ENCODE measurements at places on chromosomes 5 and 9.

GRCh38 chr9:74753650-74754049 is 134.1 kb downstream of the TRPM6 start:
- DNase-seq = no peak

DNA sequence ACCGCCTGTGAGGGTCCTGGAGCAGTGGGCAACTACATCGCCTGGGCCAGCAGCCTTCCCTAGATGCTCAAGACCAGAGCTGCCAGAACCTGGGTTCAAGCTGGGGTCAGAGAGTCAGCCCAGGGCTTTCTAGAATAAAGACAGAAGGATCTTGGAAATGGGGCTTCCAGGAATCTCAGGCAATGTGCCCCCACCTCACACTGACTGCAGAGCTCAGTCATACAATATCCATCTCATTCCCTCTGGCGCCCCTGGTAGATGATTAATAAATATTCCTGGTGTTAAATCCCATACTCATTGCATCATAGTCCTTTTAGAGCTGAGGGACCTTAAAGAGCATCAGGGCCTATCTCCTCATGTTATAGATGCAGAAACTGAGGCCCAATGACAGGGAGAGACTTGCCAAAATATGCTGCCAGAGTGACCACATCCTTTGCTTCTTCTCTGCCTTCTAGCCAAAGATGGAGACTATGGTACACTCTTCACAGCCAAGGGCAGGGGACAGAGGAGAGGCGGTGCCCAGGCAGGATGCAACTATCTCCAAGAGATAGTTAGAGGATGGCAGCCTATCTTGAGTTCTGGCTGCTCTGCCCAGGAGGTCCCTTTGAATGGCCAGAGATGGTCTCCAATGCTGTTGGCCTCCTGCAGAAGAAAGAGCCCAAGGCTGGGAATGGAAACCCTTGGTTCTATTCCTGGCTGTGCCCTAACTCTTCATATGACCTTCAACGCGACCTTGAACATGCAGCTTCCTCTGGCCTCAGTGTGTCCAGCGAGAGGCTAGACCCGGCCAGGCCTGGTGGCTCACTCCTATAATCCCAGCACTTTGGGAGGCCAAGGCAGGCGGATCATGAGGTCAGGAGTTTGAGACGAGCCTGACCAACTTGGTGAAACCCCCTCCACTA is 36.2 kb upstream of the IL17B start:
- DNase-seq = no peak

DNA sequence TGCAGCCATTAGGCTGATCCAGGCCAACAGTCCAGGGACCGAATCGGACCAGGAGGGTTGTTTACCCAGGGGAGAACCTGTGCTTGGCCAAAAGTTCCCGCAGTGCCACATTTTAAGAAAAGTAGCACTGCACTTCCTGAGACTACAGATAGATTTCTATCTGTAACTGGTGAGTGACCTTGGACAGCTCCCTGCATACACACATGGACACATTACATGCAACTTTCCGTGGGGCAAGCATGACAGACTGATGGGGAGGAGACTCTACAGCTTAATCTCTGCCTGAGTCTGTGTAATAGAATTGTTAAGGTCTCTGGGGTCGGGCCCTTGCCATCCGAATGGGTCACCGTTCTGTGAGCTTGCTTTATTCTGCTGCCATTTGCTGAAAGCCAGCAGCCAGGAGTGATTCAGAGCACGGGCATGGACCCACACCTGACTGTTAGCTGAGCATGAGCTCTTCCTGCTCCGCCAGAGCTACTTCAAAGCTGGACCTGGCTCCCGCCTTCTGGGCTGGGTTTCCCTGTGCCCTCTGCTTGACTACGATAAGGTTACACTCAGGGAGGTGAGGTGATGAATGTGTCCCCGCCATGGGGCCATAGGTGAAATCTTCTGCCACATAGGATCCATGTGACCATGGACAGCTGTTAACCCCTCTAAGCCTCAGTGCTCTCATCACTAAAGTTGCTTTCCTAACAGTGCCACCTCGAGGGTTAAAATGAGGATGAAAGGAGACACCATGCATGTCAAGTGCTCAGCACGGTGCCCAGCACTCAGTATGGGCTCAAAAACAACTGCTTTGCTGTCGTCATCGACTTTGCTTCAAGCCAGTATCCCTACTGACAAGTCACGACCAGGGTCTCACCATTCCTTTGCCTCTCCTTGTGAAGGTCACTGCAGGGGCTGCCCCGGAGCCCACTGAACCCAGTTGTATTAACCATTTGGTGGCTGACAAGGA is 200.0 kb downstream of the MELK start:
- DNase-seq = no peak

GRCh38 chr5:59128646-59129290 is 545.9 kb downstream of the RAB3C start:
- no peak for DNase-seq

- no peak for DNase-seq
Measured at GRCh38 chr9:108972186-108972585, 38.0 kb downstream of the ABITRAM start.

GRCh38 chr5:16392718-16393117 is 72.9 kb downstream of the ZNF622 start:
- DNase-seq = no peak

GRCh38 chr9:5848372-5848882 is 15.5 kb upstream of the ERMP1 start:
- no peak for DNase-seq

GRCh38 chr5:102528600-102528999 is 29.8 kb upstream of the SLCO6A1 start:
- no peak for DNase-seq

DNA sequence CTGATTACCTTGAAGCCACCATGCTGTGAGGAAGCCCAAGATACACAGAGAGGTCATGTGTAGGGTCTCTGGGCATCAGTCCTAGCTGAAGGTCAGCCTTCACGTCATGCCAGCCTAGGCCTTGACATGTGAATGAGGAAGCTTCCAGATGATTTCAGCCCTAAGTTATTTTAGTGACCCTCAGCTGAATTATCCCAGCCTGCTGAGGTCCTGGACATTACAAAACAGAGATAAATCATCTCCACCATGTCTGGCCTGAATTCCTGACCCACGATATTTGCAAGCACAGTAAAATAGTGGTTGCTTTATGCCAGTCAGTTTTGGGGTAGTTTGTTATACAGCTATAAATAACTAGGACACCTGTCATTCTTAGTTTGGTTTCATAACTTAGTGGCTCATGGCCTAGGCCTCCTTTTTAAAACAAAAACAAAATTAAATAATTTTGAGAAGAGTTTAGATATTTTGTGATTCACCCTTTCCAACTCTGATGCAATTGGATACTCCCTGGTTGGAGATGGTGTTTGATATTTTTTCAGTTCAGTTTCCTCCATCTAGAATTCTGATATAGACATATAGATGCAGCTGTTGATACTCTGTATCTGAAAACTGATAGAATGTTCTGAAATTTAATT is 571.3 kb upstream of the CLINT1 start:
- no peak for DNase-seq

GRCh38 chr5:156655732-156656131 is 194.4 kb upstream of the PPP1R2B start:
- DNase-seq = no peak

DNA sequence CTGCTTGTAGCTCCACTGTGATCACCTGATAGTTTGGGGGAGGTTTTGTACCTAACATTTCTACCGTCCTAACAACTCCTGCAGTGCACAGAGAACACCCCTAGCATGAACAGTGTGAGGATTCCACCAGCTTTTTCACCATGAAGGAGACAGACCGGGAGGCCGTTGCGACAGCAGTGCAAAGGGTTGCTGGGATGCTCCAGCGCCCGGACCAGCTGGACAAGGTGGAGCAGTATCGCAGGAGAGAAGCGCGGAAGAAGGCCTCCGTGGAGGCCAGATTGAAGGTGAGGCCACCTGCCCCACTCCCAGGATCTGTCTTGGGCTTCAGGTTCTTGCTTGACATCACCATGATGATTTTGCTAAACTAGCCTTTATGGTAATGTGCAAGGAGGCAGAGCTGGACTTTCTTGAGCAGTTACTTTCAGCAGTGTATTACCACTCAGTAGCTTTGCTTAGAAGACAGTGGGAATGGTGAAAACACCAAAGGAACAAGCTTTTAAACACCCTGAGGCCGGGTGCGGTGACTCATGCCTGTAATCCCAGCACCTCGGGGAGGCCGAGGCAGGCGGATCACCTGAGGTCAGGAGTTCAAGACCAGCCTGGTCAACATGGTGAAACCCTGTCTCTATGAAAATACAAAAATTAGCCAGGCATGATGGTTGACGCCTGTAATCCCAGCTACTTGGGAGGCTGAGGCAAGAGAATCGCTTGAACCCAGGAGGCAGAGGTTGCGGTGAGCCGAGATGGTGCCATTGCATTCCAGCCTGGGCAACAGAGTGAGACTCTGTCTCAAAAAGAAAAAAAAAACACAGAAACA is 3.3 kb downstream of the EXOC3 start:
- no peak for DNase-seq

DNA sequence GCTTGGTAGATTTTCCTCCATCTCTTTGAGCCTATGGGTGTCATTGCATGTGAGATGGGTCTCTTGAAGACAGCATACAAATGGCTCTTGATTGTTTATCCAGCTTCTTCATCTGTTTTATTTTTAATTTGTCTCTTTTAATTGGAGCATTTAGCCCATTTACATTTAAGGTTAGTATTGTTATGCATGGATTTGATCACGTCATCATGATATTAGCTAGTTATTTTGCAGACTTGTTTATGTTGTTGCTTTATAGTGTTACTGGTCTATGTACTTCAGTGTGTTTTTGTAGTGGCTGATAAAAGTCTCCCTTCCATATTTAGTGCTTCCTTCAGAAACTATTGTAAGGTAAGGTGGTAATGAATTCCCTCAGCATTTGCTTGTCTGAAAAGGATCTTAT is 78.6 kb upstream of the RGMB start:
- no peak for DNase-seq

- DNase-seq = no peak
Measured at GRCh38 chr9:71891557-71892189, 19.3 kb downstream of the ABHD17B start.

DNA sequence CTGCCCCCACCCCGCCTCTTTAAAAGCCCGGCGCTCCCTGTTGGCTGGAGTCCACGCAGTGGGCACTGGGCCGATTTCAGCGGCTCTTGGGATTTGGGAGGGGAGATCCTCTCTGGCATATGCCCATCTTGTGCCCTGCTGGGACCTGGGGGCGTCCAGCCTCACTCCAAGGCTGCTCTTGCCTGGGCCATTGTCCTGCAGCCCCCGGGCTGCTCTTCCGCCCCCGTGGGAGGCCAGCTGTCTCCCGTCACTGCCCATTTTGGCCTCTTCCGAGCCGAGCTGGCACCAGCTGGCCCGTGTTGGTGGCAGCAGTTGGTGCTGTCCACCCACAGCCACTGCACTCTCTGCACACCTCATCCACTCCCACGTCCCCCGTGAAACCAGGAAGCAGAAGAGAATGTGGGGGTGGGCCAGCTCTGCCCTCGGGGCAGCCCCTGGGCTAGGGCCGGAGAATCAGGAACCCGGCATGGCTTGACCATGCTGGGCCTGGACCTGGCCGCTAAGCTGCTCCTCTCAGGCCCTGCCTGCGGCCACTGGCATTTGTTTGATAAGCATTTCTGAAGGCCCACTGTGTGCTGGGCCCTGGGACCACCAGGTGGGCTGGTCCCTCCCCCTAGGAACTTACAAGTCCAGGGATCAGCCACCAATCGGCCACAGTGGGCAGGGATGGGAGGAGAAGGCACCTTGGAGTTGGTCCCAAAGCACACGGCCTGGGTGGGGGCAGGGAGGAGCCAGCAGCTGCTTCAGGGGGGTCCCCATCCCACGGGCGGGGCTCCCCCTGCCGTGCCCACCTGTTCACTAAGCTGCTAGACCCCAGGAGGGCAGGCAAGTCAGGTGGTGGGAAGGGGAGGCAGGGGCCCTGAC is 2.2 kb downstream of the C8G start:
- no peak for DNase-seq

- DNase-seq = no peak
Measured at GRCh38 chr5:141734501-141735229, 52.6 kb upstream of the ARAP3 start.

DNA sequence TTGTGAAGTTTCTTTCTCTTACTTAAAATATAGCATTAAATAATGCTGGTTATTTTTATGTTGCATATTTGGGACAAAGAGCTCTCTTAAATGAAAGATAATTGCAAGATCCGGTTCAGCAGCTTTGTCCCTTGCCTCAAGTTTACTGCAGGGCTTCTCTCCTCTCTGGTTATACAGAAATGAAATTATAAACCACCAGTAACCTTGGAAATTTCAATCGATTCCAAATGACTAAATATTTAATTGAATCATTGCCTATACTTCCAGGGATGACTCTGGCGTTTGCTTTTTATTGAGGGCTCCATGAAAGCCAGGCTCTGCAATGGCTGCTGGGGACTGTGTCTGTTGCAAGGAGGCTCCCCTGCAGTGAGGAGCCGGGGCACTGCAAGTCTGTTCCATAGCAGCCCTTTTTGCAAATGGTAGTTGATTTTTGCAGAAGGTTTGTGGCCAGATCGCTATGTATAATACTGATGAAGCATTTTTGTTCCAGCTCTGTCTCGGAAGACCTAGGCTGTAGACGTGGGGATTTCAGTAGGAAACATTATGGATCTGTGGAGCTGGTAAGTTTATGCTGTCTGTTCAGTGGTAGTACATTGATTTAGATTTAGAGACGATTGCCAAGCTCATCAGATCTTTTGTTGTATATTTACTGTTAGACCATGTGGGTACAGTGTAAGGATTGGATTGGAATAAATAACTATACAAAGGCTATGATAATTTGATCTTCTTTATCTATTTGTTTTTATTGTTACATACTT is at the start of gene GARNL3:
TSS of gene GARNL3 (plus strand) at position 313 of the 758 bp plus-strand sequence. CDS start at position 417, 104 bp downstream.
- DNase-seq = no peak

DNA sequence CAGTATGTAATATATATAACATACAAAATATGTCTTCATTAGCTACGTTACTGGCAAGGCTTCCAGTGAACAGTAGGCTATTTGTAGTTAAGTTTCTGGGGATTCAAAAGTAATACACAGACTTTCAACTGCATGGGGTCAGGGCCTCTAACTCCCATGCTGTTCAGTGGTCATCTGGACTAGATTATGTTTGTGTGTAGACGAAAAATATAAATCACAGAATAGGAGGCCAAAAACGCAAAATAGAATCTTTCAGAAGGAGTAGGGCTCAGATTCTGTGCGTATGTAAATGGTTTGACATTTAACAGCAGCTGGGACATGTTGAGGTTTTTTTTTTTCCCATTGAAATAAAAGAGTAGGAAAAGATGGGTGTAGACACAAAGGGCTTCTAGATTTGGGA is 1048.7 kb upstream of the WWC1 start:
- no peak for DNase-seq

DNA sequence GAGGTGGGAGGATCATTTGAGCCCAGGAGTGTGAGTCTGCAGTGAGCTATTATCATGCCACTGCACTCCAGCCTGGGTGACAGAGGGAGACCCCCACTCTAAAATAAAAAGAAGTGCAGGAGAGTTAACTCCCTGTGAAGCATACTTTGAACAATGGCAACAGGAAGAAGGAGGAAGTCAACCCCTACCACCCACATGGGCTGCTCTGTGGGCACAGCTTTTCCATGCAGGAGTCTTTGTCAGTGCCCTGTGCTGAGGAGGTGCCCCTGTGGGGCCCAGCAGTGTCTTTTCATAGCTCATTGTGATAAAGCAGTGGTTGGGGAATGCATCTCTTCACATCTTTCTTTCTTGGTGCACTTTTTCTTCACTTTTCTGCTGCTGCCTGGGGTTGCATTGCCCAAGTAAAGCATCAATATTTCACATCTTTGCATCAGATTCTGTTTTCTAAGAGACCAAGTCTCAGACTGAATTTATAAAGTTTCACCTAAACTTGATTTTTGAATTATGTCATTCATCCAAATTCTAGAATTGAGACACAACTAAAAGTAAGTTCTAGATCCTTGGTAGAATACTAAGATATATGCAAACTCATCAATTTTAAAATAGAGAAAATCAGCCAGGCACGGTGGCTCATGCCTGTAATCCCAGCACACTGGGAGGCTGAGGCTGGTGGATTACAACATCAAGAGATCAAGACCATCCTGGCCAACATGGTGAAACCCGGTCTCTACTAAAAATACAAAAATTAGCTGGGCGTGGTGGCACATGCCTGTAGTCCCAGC is 316.6 kb downstream of the DNAH5 start:
- no peak for DNase-seq

Data from stimulated activated CD8-positive, alpha-beta memory T cell treated with anti-CD3 and anti-CD28 coated beads, Interleukin-15, amount 100 ng/mL, for 24 hours (primary cell).